Right cardiac atrium (tissue), 5 donors: ENCODE measurements at places on chromosomes 13 and 19.

- DNase-seq: no peak
These were observed 117.1 kb downstream of the TSHZ3 start for GRCh38 chr19:31232180-31232579.

DNA sequence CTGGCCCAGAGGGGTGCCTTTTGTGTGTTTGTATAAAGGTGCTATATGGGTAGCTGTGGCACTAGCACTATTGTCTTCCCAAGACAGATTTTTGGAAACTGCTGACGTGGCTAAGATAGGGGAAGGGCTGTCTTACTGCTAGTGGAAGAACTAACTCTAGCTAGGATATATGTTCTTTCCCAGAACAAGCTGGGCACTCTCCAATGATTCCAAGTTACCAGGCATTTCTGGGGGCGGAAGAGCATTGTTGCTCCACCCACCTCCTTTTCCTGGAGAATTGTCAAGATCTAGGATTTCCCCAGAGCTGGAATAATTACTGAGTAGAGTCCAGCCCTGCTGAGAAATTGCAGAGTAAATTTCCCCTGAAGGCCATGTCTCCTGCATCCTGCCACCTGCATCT, 408.3 kb downstream of the KLF5 start:
- DNase-seq: no peak

- DNase-seq: no peak
These were observed 79.0 kb downstream of the SACS start for GRCh38 chr13:23354520-23354919.

- no peak for DNase-seq
These were observed 1.2 kb upstream of the SYNE4 start for GRCh38 chr19:36009633-36010379.

DNA sequence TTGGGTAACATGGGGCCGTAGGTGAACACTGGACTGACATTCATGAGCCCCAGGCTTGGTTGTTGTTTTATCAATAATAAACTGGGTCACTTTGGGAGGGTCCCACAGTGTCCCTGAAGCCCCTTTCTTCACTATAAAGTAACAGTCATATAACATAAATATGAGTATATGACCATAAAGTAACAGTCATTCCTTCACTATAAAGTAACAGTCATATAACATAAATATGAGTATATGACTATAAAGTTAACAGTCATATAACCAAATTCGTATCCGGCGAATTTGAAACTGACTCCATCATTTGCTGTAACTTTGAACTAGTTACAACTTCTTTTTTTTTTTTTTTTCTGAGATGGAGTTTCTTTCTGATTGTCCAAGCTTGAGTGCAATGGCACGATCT, 210.3 kb downstream of the KATNAL1 start:
- no peak for DNase-seq

- no peak for DNase-seq
These were observed 44.5 kb downstream of the RUBCNL start for GRCh38 chr13:46342538-46342937.

- DNase-seq: no peak
These were observed 1171.9 kb downstream of the EFNB2 start for GRCh38 chr13:105363261-105364190.

GRCh38 chr19:50797429-50797780, 7.2 kb downstream of the ACP4 start:
- no peak for DNase-seq

GRCh38 chr13:91017031-91017668, 330.3 kb upstream of the MIR17HG start:
- peak; percentile 18 for DNase-seq

GRCh38 chr13:113629866-113630265, 28.1 kb downstream of the ATP4B start:
- DNase-seq: no peak

- DNase-seq: no peak
These were observed 51.6 kb upstream of the UBL3 start for GRCh38 chr13:29901710-29902631.

DNA sequence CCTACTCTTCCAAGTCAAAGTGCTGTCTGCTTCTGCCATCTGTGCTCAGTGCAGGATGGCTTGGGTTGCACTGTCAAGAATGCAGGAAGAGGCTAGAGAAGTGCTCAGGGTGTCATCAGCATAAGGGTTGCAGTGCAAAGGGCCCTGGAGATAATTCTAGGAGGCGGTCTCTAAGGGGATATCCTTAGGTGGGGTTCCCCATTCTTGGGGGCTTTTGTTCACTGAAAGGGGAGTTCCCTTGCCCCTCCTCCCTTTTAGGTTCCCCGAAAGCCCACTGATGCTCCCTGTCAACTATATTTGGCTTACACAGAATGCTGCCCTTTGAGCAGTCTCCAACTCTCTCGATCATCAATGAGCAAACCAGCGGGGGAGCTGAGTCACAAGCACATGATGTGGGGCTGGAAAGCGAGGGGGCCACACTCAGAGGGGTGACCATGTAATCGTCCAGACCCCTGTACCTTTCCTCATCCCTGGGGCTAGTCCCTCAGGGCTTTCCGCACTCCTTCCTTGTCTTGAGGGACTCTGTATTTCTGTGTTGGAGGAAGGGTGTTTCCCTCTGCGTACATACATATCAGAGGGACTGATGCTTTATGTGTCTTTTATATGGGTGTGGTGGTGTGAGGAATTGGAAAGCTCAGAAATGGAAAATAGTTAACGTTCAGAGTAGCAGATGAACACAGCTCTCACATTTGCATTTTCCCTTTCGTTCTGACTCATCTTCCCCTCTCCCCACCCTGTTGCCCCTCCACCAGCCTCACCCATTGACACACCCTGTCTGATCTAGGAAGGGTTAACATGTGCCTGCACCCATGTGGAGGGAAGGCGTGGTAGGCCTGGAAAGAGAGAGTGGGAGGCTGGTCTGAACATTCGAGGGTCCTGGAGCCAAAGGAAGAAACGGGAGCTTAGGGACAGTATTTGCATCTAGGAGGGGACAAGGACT, 6.7 kb downstream of the ZBTB32 start:
- no peak for DNase-seq

DNA sequence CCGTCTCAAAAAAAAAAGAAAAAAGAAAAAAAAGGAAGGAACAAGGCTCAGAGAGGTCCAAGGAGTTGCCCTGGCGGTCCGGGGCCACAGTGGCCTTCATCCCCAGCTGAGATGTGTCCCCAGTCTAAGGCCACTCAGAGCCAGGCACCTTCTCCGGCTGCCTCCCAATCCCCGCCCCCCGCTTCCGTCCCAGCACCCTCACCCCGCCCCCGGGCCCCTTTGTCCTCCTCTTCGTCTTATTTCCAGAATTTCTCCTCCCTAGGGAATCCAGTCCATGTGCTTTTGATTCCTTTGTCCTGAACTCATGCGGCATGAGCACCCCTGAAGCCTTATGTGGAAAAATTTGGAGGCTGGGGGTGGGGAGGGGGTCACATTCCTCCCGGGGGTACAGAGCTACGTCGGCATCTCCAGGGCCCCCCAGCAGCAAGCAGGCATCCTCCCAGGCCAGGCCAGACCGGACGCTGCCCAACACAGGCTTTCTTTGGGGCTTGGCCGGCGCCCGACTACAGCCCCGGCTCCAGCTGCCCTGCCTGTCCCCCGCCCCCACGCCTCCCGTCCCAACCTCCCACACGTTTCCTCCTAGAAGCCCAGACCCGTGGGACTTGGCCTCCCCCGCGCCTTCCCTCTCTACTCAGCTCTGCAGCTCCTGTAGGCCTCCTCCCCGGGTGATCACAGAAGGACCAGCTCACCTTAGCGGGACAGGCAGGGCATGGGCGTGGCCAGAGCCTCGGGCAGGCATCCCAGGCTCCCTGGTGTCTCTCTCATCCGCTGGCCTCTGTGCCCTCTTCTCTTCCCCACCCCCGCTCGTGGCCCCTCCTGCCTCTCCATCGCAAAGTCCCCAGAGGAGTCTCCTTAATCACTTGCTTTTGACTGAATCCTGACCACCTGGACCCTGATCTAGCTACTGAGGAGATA, 17.8 kb upstream of the ADGRE5 start:
- peak; percentile 87 for DNase-seq

- no peak for DNase-seq
These were observed 572 bp downstream of the UGGT2 start for GRCh38 chr13:96052656-96053002.

- no peak for DNase-seq
These were observed 158.1 kb downstream of the PCDH9 start for GRCh38 chr13:67071918-67072598.

GRCh38 chr13:111907341-111907880, 159.5 kb upstream of the SOX1 start:
- DNase-seq: no peak

- DNase-seq: no peak
These were observed 52.9 kb downstream of the SLC7A9 start for GRCh38 chr19:32816555-32817099.

DNA sequence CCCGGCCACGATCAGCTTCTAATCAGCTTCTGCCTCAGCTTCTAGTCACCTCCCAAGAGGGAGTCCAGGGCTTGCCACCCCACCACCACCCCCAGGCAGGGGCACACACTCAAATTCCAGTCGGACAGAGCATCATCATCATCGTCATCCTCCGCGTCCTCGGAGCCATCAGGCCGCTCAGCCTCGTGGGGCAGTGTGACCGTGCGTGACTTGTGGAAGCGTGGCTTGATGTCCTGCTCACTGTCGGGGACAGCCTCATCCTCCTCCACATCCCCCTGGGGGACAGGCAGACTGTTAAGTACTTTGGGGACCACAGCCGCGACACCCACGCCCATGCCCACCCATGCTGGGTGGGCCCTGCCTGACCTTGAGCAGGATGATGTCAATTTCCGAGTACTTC, 12.5 kb downstream of the TNPO2 start:
- DNase-seq: no peak

- no peak for DNase-seq
These were observed 7.3 kb upstream of the NLRP8 start for GRCh38 chr19:55940306-55940705.

GRCh38 chr13:34452831-34453230, 489.2 kb upstream of the NBEA start:
- DNase-seq: no peak

DNA sequence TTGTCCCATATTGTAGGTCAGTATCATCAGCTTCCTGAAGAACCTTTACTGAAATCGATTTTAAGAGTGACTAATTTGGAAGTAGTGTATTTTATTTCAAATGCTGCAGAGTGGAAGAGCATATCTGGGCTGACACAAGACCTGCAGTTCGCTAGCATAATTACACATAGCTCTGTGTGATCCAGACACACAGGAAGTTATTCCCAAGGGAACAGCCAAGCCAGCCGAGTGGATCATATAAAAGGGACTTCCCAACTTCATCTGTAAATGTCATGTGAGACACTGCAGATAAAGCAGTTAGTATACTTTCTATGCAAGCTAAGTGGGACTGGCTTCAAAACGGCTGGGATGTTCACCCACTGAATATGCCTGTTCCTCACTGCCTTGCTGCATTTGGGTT, 760.4 kb downstream of the SLITRK1 start:
- no peak for DNase-seq

DNA sequence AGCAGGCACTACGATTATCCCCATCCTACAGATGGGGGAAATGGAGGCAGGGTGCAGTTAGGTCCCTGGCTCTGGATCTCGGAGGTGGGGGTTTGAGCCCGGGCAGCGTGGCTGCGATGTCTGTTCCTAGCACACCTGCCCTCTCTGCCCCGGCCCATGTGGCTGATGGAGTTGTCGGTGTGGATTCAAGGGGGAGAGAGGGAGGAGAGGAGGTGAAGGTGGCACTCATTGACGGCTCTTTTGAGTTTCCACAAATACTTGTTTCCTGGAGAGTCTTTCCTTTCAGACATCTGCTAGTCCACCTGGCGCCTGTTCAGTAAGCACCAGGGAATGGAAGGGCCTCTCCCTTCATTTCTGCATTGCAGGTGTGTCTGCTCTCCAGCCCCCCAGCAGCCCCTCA, 69.9 kb downstream of the ARHGEF18 start:
- no peak for DNase-seq

DNA sequence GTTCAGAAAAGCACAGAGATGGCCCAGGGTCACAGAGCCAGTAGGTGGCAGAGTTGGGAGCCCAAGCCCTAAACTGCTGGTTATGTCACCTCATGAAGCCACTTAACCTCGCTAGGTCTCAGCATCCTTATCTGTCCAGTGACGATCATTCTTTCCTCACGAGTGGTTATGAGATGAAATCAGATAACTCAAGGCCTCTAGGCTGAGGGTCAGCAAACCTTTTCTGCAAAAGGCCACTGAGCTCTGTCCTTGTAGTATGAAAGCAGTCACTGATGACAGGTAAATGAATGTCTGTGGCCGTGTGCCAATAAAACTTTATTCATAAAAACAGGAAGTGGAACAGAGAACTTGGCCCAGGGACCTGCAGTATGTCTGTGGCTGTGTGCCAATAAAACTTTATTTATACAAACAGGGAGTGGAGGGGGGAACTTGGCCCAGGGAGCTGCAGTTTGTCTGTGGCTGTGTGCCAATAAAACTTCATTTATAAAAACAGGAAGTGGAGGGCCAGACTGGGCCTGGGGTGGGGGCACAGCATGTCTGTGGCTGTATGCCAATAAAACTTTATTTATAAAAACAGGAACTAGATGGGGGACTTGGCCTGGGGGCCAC, 71.2 kb downstream of the GNG7 start:
- DNase-seq: no peak
